ENCODE measurements at places on chromosomes 4 and X.

GRCh38 chr4:26404743-26405206 is 84.0 kb downstream of the RBPJ start:
- no peak for DNase-seq

DNA sequence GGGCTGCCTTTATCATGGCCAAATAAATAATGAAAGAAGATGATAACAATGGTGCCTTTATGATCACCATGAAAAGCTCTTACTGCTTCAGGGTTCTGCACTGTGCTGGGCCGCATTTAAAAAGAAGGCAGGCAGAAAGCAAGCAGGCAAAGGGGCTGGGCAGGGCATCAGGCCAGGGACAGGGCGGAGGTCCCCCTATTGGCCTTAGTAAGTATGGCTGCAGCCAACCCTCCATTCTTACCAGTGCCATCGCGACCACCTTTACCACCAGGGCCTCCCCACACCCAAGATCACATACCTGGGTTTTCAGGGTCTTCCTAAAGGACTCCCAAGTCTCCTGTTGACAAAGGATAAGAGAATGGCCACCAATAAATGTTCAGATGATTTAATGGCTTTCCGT is 38.9 kb downstream of the CNGA2 start:
- DNase-seq = no peak

- DNase-seq = no peak
Observed at GRCh38 chrX:41716222-41716621, 7.8 kb upstream of the GPR82 start.

DNA sequence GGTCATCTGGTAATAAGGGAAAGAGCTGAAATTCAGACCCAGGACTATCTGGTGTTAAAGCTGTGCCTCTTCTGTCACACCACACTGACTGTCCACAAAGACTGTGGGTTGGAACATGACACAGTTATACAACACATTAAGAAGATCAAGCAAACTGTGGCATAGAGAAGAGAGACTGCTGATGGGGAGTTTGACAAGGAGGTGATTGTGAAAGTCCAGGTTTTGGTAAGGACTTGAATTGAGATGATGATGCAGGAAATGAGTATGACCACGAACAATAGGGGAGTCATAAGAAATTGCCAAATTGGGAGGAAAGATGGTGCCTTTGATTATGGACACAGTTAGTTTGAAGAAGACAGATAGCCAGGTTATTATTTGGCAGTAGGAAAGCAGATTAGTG is 163.4 kb downstream of the PDGFRA start:
- DNase-seq = no peak

DNA sequence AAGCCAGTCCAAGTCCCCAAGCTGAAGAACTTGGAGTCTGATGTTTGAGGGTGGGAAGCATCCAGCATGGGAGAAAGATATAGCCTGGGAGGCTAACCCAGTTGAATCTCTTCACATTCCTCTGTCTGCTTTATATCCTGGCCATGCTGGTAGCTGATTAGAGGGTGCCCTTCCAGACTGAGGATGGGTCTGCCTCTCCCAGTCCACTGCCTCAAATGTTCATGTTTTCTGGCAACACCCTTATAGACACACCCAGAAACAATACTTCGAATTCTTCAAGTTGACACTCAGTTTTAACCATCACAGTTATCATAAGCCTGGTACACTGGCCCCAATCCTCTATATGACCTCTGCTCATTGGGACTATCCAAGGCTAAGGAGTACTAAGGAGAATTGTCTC is 124.1 kb upstream of the WDR1 start:
- DNase-seq = no peak

Data from CD4-positive, alpha-beta T cell treated with Interleukin-17A for 1 hour (primary cell).